ENCODE measurements at places on chromosomes 3 and 15.

DNA sequence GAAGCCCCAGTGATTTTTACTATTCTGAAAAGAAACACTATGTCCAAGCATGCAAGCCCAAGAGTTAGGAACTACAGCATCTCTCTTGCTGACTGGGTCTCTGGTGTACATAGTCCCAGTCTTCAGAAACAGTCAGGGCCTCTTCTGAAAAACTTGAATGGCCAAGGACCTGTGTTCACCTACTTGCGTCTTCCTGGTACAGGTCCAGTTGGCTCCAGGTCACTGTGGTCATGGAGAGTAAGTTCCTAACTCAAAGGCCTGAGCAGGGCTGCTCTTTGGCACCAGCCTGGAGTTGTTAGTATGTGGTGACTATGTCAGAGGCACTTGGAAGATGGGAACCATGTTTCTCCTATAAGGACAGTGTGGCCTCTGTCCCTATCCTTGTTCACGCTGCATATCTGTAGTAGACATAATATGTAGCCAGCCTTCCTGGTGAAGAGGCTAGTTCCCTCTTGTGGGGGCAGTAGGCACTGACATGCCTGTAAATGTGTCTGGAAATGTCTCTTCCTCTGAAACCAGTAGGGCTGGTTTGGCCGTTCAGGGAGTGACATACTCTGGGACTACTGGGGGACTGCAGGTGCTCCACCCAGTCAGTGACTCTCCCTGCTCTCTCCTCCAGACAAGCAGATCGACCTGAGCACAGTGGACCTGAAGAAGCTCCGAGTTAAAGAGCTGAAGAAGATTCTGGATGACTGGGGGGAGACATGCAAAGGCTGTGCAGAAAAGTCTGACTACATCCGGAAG, 2.6 kb upstream of the RBM15B start:
- no peak for DNase-seq

DNA sequence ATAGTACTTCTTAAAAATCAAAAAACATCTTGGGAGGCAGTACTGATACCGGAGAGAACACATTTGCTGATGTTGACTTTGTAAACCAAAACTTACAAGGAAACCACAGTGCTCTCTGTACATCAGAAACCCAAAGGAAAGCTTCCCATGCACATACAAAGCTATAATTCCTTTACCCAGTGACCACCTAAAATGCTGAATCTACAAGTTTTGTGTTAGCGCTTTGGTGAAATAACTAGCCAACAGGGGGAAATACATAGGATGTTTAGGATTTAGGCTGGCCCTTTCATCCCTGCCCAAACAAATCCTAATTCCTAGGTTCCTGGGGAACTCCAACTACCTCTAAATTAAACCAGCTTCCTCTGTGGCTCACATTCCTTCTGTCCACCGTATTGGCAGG, 15.3 kb upstream of the SPG21 start:
- DNase-seq, result no peak

DNA sequence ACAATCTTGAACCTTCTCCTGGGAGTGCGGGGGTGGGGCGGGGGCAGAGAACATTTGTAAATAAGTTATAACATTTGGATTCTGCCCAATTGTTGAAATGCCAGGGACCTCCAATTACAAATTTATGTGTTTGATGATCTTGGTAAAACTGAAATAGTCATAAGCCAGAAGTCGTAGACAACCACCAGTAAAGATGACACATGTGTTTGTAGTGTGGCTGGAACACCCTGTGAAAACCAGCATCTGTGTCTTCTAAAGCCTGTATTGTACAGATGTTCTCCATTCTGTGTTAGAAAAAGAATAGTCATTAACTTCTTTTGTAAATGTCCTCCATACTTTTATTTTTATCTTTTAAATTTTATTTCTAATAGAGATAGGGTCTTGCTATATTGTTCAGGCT, 61.8 kb downstream of the ARIH1 start:
- DNase-seq, result no peak

DNA sequence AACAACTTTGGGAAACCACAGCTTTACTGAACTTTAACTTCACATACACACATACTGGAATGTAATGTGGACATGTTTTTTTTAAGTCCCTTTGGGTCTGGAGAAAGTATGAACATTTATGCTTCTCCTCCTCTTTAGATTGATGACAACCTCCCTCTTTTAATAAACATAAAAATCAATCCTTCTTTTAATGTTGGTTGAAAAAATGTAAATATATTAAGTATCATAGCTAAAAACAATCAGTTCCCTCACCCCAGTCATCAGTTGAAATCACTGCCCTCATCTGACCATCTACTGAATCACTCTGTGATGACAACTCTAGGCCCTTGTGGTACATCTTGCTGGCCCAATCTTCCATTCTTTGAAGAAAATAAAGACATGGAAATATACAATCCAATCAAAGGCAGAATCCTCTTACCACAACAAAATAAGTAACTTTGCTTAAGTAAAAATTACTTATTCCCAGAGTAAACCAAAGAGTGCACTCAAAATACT, 6.4 kb downstream of the AAGAB start:
- DNase-seq, result no peak

DNA sequence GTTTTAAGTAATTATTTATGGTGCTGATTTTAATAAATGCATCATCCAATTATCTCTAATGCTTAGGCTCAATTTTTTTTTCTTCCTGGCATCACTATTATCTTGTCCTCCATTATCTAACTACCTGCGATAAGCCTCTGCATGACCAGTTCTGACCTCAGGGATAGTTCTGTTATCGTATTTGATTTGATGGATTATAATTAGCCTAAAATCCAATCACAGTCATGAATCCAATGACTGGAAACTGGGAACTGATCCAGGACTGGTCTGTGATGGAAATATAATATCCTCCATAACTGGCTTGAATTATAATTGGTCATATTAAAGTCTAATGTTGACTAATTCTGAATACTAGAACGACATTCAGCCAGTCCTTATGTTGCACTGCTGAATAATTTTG, 1.1 kb downstream of the MYH15 start:
- no peak for DNase-seq

DNA sequence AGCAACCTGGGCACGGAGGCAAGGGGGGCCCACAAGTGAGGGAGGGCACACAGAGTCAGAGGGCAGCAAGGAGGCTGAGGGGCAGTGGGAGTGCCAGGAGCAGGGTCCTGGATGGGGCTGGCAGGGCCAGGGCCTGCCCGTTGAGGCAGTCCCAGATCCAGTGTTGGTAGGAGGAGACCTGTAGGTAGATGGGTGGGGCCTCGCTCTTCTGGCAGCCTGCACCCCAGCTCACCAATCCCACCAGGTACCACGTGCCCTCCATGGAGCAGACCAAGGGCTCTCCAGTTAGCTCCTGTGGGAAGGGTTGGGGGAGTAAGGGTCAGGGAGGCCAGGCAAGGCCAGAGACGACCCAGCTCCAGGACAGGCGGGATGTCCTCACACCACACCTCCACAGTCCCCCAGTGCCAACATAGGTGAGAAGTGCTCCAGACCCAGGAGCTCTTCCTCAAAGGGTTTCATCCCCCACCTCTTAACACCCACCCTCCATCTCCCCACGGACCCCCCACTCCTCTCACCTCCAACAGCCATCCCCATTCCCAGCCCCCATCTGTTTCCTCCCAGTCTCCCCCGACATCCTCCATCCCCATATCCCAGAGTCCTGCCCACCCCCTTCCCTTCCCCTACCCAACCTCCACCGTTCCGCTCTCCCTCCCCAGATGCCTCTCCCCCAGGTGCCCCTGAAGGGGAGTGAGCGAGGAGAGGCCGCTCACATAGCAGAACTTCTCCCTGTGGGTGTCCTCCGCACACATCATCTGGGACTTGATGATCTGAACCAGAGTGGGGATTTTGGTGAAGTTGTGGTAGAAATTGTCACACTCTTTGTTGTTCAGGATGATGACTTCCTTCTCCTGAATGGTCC, 5.2 kb downstream of the PRSS50 start:
- no peak for DNase-seq

GRCh38 chr3:38028621-38029361, 651 bp downstream of the PLCD1 start:
- DNase-seq, result no peak

DNA sequence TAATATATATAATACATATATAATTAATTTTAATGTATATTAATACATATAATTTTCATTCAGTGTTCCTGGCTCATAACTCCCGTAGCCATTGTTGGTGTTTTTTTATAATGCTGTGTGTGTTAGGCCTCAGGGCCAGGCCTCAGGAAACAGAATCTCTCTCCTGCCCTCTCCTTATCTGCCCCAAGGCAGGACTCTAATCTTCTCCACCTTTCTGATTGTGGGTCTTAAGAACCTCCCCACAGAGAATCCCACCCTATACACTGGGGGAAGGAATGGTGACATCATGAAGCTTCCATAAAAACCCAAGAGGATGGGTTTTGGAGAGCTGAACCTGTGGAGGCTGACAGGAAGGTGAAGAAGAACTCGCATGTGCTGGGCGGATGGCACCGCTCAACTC, 4.0 kb upstream of the FMN1 start:
- DNase-seq, result no peak

- no peak for DNase-seq
Observed at GRCh38 chr3:146421819-146422759, 47.3 kb downstream of the PLSCR2 start.

DNA sequence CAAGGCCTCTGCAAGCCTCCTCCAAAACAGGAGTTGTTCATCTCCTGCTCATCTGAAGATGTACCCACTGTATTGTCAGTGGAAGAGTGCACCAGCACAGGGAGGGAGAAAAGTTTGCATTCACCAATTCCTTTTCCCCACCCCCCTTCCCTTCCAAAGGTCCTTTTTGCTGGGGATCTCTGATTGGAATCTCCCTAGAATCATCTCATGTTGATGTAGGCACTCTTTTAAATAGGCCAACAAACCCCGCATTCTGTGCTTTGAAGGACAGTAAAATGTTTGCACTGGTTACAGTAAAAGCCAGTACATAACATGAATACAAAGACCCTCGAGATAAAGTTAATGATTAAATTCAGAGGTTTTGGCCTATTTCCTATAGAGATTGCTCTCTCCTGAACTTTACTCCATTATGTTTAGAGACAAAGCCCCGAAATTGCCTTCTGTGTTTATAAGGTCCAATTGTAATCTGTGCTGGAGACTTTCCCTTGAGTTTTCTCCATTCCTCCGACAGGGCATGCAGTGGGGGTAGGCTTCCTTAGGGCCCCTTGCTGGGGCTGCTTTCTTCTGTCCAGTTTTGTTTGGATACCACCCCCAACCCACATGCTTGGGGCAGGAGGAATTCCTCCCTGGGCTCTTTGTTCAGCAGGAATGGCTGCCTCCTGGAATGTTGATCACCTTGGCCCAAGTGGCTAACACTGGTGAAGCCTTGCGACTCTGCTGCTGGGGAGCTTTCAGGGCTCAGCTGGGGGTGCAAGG, 22.5 kb downstream of the TRIM71 start:
- DNase-seq, result no peak

DNA sequence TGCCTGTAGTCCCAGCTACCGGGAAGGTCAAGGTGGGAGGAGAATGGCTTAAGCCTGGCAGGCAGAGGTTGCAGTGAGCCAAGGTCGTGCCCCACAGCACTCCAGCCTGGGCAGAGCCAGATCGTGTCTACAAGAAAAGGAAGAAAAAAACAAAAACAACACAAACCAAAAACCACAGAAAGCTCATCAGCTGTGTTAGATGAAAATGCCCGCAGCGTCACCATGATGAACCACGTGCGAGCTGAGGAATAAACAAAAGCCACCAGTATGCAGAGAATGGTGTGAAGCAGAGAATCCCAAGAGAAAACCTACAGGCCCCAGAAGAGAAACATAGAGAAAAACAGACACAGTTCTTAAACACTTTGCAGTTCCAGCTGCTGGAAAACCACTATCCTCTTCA, 19.7 kb upstream of the TM4SF19 start:
- DNase-seq, result no peak

DNA sequence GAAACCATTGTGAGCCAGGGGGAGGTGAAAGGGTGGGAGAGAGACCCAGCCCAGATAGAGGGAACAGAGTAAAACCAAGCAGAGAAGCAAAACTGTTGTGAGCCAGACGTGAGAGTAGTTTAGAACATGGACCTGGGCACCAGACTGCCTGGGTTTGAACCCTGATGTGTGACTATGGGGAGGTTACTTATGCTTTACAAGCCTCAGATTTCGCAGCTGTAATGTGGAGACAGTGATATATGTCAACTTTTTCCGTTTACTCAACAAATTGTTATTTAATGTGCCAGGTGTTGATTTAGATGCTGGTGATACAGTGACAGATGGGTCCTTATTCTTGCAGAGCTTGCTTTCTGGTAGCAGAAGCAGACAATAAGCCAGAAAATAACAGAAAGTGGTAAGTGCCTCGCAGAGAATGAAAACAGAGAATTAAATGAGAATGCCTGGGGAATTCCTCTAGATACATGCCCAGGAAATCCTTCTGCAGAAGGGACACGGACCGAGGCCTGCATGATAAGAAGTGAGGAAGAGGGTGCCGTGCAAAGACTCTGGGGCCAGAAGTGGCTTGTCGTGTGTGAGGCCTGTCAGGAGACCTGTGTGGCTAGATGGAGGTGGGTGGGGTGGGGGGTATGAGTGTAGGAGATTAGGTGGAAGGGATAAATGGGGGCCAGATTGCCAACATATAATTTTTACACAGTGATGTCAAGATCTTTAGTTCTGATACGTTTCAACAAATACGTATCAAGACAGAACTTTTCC, 15.0 kb downstream of the KAT2B start:
- no peak for DNase-seq

DNA sequence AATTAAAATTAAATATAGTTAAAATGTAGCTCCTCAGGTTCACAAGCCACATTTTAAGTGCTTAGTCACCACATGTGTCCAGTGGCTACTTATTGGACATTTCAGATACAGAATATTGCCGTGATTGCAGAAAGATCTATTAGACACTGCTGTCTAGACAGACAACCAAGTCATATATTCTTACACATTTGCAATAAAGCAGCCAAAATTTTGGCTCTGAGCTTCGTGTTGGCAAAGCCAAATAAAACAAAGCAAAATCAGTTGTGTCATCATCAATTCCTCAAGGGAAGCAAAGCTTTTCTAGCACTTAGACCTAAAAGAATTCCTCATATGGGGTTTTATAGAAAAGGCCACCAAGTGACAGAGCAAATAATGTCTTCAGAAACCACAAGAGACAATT, 193.1 kb upstream of the LPP start:
- no peak for DNase-seq

DNA sequence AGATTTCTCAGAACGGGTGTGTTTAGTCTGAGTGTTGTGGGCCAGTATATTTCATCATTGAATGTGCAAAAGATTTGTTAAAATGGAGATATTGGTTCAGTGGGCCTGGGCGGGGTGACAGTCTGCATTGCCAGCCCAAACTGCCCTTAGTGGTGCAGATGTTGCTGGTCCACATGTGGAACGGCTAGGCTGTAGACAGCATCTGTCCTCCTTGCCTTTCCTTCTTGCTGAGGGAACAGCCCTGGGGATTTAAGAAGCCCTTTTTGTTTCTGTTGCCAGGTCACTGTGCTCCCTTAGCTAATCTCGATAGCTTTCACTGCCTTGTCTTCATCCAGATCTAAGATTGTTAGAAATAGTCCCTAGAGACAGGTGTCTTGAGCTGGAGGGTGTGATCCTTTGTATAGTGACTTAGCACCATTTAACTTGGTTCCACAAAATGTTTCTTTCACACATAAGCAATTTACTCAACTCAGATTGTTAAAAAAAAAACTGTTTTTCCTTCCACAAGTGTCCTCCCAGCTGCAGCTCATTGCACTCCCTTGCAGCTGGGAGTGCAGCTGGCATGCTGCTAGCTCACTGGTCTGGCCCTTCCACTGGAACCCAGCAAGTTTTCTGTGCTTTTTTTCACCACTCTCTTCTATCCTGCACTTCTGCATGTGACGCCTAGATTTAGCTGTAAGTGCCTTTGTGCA, 37.5 kb downstream of the GAP43 start:
- no peak for DNase-seq

All from T-helper 1 cell (primary cell).